ENCODE measurements at places on chromosomes 2 and 18.

GRCh38 chr2:31778153-31778552 lies 197.4 kb upstream of the SRD5A2 start:
- no peak for DNase-seq

GRCh38 chr18:67358947-67359346 lies 157.6 kb downstream of the DSEL start:
- DNase-seq = no peak

- no peak for DNase-seq
Observed at GRCh38 chr2:138943470-138943869, 163.3 kb upstream of the NXPH2 start.

GRCh38 chr2:28471214-28471613 lies 24.6 kb upstream of the PLB1 start:
- DNase-seq = no peak

Measured in NCI-H1694 (cell line).